ENCODE measurements at places on chromosomes 2 and 18.

GRCh38 chr18:811892-812375 is at the start of gene YES1:
Gene YES1, minus strand, starts transcription at chr18:812242. Its CDS starts 55,415 bp downstream, at chr18:756827.
- DNase-seq: peak; percentile 44

GRCh38 chr2:172765662-172766061 is 30.0 kb downstream of the RAPGEF4 start:
- no peak for DNase-seq

DNA sequence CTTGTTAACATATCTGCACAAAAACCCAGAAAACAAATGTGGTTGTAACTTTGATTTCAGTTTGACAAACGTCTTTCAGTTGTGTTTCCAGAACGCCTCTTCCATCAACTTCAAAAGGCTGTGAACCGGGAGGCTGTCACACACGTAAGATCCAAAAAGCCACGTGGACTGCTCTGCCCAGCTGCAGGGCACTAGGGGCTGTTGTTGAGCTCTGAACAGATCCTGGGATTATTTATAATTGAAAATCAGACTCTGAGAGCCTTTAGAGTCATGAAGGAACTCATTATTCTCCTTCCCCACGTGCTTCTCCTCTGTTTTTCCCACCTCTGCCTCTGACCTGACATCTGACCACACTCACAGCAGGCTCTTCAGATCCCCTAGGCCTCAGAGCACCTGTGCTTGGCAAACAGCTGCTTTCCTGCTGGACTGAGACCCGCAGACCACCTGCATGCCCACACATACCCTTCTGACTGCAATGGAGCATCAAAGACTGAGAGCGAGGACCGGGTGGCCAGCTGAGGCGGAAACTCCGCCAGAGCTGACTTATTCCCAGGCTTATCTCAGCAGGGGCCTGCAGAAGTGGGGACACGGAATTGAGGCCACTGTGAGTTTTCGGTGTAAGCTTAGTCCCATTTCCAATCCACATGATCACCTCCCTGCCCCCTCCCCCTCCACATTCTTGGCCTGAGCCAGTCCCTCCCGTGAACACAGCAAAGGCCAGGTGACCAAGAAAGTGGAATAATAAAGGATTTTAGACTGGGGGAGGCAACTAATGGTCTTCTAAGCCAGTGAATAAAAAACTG is 114.8 kb downstream of the ATL2 start:
- DNase-seq: no peak

GRCh38 chr18:25454270-25454659 is 102.3 kb upstream of the ZNF521 start:
- no peak for DNase-seq

- peak; percentile 23 for DNase-seq
Measured at GRCh38 chr2:157182834-157183396, 74.6 kb upstream of the GALNT5 start.

GRCh38 chr2:23448906-23449305 is 63.9 kb downstream of the KLHL29 start:
- no peak for DNase-seq

- DNase-seq: no peak
Measured at GRCh38 chr2:7508296-7508943, 591.2 kb downstream of the RNF144A start.

GRCh38 chr2:239983004-239983778 is 42.0 kb downstream of the NDUFA10 start:
- no peak for DNase-seq

DNA sequence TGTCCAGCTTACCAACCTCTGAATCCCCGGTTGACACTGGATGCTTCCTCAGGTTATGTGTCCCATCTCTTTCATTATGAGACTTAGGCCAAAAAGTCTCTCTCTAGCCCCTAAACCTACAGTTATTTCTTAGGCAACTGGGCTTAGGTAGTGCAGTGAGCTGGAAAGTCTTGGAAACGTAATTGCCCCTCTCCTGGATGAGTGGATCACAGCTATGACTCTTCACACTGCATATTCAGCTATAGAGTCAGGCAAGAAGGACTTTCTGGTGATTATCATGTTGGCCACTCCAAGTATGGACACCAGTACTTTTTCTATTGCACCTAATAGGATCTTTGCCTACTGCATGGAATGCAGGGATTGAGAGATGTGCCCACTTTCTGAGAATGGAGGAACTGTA is 458.3 kb upstream of the CELF4 start:
- peak; percentile 66 for DNase-seq

GRCh38 chr18:74800098-74800497 is 202.4 kb downstream of the ZNF407 start:
- DNase-seq: no peak

DNA sequence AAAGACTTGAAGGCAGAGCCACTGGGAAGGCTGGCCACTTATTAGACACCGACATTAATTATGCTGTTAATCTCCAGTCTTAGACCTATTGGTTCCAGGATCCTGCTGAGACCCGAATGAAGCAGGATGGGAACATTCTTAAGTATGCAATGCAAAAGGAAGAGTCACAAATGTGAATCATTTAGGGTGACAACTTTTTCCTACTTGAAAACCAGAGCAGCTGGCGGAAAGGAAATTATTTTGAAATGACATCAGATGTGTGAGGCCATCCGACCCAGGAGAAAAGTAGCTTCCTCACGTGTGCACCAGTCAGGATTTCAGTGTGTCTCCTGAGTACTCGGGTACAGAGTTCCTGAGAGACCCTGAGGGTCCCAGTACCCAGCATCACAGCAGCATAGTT is 222.9 kb upstream of the NCKAP5 start:
- DNase-seq: peak; percentile 93

DNA sequence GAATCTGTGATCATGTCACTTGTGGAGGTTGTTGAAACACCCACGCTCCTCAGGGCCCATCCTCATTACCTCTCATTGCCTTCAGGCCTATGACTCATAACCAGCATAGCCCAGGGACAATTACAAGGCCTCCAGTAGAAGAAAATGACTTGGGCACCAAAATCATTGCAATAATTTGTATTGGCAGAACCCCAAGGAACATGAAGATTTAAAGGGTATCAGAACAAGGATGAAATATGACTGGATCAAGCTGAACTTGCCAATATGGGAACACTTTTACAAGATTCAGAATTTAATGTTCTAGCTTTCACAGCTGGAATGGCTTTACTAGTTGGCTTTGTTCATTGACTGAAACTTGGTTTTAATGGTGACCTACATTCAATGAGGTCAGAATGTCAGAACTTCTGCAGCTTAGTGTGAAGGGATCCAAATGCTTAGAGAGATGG is 156.4 kb downstream of the COPS8 start:
- DNase-seq: no peak

DNA sequence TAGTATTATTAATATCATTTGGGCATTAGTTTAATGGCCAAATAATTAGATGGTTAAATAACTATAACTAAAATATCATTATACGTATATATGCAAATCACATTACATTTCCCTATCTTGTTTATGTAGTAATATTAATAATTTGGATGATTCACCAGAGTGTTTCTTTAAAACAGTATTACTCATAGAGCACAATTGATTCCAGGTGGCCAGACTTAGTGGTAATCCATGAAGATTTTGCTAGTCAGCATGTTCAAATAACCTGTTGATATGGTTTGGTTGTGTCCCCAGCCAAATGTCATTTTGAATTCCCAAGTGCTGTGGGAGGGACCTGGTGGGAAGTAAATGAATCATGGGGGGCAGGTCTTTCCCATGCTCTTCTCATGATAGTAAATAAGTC is 782.3 kb downstream of the LRP1B start:
- no peak for DNase-seq

DNA sequence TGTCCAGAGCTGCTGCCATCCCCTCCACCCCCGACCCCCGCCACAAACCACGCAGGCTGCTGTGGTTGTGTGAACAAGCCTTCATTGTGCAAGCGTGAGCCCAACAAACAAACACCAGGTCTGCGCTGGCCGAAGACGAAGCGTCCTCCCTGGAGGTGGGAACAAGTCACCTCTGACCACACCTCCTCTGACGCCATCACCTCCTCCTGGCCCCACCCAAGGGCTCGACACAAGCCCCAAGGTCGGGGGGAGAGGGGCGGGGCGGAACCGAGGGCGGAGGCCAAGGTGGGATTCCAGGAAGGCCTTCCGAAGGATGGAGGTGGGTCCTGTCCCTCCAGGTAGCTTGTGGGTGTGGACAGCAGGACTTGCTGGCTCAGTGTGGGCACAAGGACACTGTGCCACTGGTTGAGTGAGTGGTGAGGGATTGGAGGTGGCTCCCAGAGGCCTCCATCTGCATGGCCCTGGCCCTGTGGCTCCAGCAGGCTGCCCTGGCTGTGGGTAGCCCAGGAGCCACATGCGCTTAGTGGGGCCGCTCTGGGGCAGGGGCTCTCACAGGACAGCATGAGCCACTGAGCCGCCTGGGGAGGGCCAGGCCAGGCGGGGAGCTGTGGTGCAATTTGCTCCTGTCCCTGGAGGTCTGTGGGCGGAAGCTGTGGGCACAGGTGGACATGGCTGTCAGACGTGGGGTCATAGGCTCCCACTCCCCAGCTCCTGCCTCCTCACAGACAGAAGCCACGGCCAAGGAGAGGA is 7.4 kb upstream of the GPR17 start:
- DNase-seq: no peak

All from RCC 7860 (cell line).